ENCODE measurements at places on chromosomes 1 and 21.

GRCh38 chr1:172466795-172467407 lies 23.0 kb upstream of the PIGC start:
- DNase-seq, result no peak

GRCh38 chr1:110164725-110165350 lies 14.5 kb downstream of the SLC6A17 start:
- DNase-seq, result no peak

DNA sequence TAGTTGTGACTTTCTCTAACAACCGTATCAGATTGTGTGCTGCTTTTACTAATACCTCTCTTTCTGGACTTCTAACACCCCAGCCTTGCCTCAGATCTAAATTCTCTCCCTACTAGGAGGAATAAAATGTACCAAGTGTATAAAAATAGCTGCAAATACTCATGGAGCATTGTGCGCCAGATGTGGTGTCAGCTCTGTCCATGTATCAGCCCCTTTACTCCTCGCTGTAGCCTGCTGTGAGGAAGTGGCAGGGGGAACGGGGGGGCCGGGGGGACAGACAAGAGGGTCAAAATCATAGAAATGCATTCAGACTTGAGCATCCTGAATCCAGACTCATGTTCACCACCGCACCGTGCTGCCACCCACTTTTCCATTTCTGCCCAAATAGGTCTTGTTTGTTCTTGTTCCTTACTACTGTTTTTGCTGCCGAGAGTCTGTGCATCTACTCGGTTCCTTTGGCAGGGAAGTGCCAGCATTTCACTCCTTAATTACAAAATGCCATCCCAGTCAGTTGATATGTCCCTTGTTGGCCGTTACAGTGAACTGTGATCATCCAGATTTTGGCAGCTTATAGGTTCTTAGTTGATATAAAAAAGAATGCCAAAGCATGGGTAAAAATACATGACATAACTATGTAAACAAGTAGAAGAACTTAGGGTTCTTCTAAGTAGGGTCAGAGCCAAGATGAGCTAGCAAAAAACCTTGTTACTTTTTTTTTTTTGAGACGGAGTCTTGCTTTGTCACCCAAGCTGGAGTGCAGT lies 76.4 kb downstream of the UBE4B start:
- DNase-seq, result no peak

GRCh38 chr1:223878598-223879325 lies 33.0 kb upstream of the TP53BP2 start:
- DNase-seq, result no peak

- peak; percentile 48 for DNase-seq
These were observed 18.7 kb downstream of the MFSD2A start for GRCh38 chr1:39973503-39974135.

DNA sequence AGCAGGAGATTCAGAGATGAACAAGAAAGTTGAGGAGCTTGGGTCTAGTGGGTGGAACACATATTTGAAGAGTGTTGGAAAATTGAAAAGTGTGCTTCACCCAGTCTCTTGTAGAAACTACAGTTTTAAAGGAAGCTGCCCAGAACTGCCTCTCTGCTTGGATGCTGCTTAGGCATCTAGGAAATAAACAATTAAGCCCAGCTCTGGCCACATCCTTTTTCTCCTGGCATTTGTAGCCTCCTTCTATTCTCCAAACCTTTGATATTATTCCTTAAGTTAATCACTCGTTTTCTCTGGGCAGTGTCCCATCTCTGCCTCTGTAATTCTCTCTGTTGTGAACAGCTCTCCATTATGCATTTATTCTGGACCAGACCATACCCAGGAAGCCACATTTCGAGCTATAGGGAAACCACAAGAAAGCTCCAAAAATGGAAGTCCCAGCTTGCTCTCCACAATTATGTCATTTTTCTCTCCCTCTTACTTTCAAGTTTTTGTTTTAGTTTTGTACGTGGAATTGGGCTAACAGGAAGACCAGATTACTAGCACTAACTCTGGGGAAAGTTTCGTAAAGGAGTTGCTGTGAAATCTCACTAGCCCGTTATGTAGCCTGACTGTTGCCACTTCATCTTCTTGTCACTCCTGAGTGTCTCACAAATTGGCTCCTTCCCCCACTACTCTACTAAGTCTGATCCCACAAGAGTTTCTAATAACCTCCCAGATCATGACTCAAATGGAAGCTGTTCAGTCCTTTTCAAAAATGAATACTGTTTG lies 102.2 kb downstream of the NTMT2 start:
- no peak for DNase-seq

- DNase-seq, result no peak
These were observed 228.1 kb downstream of the OMA1 start for GRCh38 chr1:58318157-58319005.

GRCh38 chr1:231420959-231421545 lies 1.0 kb downstream of the EGLN1 start:
- DNase-seq, result peak; percentile 61

DNA sequence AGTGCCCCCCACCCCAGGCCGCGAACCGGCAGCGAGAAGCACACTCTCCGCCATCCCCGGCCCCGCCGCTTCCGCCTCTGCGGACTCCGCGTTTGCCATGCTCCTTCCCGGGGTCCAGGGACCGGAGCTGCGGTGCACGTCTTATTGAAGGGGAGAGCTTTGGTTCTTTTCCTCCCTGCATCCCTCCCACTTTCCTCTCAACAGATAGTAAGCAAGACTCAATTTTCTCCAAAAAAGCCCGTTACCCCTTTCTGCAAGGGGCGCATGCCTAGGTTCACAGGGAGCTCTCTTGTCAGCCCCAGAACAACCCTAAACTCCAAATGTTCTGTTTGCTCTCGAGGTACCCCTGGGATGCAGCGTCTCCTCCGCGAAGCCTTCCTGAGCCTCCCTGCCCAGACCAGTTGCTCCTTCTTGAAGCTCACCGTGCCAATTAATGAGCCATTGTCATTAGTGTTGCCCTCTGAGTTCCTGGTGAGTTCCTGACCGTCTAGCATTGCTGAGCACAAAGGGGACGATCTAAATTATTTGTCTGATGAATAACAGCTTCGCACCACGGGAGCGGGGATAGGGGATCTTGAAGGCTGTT lies 8.1 kb downstream of the FOXD3 start:
- DNase-seq, result no peak

DNA sequence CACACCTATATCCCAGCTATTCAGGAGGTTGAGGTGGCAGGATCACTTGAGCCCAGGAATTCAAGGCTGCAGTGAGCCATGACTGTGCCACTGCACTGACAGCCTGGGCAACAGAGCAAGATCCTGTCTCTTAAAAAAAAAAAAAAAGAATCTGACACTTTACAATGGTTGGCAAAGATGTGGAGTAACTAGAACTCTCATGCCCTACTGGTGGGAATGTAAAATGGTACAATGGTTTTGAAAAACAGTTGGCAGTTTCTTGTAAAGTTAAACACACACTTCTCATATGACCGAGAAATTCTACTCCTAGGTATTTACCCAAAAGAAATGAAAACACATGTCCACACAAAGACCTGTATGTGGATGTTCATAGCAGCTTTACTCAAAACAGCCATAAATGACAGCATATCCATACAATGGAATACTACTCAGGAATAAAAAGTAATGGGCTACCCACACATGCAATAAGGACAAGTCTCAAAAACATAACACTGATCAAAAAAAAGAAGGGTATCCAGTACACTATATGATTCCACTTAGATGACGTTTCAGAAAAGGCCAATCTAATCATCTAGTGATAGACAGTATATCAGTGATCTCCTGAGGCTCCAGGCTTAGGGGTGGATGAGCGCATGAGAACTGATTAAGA lies 58.1 kb downstream of the HLCS start:
- no peak for DNase-seq

GRCh38 chr1:106962591-106962990 lies 93.9 kb upstream of the PRMT6 start:
- DNase-seq, result no peak

DNA sequence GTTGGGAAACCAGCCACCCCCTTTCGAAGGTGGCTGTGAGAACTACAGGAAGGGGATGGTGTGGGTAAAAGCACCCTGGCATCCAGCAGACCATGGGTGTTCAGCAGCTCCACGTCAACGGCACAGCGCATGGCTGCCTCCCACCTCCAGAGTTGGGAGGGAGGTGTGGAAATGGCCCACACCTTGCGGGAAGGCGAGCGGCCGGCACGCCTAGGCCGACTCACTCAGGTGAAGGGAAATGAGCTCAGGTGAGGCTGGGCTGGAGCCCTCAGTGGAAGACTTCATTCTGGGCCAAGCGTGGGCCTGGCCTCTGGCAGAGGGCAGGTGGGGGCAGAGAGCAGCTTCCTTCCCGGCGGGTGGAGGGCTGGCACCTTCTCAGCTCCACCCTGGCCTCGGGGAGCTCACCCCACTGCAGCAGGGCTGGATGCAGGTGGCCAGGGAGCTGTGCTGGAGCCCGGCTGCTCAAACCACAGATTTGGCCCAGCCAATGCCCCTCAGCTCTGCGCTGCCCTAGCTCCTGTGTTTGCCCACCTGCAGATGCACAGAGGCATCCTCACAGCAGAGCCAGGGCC lies 24.8 kb upstream of the ALDH4A1 start:
- DNase-seq, result no peak

GRCh38 chr1:185315445-185316071 lies 1.5 kb downstream of the IVNS1ABP start:
- no peak for DNase-seq

GRCh38 chr1:84883286-84883685 lies 9.7 kb downstream of the LPAR3 start:
- no peak for DNase-seq

GRCh38 chr1:109299558-109300343 lies 7.1 kb downstream of the MYBPHL start:
- DNase-seq, result no peak

GRCh38 chr1:102776071-102776470 lies 332.3 kb downstream of the COL11A1 start:
- DNase-seq, result no peak

- DNase-seq, result no peak
These were observed 107.6 kb downstream of the FASLG start for GRCh38 chr1:172766462-172766861.

DNA sequence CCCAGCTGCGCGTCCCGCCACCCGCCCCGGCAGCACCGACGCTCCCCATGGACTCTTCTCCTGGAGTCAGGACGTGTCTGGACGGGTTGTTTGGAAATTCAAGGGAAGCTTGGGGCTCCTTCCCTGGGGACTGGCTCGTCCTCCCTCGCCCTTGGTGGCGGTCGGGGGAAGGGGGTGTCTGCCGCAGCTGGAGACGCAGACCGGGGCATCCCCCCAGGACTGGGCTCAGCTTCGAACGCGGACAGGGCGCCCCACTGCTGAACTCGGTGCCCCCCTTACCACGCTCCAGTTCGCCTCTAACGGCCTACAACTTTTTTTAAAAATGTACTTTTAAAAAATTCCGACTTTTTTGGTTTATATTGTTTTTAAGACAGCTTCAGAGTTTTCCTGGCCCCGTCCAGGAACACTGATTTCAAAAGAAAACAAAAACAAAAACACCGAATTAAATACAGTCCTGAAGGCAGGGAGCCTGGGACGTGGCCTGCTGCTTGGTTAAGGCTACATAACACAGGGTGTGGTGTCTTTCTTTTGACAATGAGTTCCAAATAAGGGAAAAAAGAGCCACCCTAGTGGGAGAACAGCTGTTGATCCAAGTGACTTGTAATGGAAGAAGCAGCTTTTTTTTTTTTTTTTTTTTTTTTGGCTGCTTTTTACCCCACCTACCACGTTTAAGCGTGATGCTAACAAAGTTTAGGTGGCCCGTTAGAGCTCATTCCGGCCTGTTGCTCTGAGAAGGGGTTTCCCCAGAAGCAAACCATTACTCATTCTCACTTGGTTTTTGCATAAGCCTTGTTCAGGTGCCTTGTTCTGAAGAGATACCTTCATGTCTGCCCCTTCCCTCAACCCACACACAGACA lies 862 bp upstream of the DIPK1A start:
- no peak for DNase-seq

DNA sequence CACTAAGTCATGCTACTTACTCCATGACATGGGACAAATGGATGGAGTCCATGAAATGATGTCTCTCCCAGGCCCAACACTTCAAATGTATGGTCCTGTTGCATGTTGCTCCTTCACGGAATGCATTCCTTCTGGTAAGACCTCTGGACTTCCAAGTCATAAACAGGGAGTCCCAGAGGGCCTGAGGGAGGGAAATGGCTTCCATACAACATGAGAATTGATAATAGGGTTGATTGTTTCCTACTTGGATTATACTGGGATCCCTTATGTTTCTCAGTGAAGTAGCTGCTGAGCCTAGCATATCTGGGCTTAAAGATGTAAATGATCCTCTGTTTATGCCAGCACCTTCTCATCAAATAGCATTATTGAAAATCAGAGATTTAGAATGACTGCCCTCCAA lies 104.2 kb upstream of the MAGI3 start:
- no peak for DNase-seq

Data from mesothelial cell of epicardium (in vitro differentiated cells).